Activated CD4-positive, alpha-beta T cell treated with anti-CD3 and anti-CD28 coated beads, Interleukin-2, amount 10 ng/mL, durations not matched to agents 7 days and 5 days (primary cell): ENCODE measurements at places on chromosomes 1 and 21.

DNA sequence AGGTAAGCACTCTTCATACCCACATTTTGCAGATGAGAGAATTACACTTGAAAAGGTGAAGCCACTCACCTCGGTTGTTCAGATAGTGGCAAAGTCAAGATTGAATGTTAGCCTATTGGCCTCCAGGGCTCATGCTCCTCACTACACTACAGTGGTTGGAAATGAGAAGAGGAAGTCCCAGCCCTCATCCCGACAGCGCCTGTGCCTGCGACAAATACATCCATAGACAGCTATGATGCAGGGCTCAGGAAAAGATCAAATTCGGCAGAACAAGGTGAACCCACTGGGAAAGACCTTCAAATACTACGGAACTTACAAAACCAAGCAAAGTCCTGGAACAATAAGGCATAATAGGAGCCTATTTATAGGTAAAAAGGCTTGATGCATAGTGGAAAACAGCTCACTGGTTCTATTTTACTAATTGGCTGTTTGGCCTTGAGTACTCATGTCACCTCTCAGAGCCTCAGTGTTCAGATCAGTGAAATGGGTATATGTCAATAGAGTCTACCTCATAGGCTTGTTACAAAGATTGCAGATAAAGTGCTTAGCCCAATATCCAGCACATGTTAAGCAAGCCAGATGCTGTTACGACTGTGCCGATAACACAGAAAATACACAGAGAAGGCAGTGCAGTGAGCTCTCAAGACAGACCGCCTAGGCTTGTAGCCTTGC lies 3.5 kb downstream of the SPOCD1 start:
- DNase-seq: no peak

DNA sequence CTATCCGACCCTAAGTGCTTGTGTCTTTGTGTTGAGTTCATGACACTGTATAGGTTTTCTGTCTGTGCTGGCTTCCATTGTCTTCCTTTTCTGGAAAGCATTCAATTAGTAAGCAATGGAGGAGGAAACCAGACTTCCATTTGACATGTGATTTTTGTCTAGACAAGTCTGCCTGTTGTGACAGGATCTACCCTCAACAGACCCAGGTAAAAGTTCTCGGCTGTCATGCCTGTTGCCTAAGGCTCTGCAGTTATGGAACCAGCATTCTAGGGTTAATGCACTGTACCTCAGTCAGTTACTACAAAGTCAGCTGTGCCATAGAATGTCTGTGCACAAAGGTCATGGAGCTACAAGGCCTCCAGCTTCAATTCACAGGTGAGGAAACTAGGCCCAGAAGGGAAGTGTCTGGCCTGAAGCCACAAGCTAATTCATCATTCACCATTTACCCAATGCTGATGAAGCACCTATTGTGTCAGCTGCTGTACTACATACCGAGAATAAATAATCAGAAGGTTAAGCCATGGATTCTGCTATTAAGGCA lies 72.3 kb downstream of the PLPP3 start:
- no peak for DNase-seq

DNA sequence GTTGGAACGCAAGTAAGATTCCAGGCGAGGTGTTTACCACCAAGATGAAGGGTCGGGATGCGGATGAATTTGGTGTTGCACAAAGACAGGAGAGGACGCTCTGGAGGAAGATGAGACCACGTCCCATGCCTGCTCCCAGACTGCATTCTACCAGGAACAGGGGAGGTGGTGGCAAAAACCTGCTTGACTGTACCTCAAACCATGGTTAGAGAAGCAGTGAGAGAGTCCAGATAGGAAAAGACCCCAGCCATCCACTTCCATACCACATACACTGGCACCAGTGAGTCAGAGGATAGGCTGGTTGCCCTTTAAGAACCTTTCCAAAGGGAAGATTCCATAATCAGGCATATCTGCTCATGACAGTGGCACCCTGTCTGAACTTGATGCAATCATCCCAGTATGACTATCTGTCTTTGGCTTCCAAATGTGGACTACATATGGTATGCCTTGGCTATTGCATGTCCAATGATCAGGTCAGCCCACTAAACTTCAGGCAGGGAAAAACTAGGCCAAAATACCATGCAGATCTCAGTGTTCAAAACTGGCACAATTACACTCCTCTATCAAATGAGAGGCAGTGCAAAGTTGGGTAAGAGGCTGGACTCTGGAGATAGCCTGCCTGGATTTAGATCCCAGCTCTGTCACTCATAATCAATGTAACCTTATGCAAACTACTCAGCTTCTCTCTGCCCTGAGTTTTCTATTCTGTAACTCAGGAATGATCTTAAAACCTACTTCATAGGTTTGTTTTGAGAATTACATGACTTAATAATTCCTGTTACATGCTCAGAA lies 20.6 kb downstream of the NPR1 start:
- no peak for DNase-seq

DNA sequence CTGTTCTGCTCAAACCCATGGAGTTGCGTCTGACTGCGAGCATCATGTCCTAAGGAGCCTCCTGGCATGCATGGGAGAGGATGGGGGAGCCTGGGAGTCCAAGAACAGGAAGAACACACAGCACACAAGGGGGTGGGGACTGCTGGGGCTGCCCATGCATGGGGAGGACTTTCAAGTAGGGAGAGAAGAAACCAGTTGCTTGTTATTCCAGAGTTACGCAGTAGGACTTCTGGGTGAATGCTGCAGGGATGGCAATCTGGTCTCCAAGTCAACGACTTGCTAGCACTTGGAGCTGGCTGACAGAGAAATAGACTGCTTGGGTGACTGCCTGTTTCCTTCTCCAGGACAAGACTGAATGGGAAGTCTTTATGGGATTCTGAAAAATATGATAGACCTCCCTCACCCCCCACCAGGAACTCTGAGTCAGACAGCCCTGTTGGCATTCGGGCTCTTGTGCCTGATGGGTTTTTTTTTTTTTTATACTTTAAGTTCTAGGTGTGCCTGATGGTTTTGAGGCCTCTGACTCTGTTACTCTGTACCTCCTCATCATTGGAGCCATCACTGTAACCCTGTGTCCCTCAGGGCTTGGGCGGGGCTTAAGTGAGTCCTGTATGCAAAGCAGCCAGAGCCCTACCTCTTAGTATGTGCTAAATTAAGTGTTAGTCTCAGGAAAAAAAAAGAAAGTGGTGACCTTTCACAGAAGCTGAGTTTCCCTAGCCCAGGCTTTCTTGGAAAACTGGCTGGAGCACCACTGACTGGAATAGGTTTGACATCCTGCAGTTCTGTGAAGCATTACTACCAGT lies 30.3 kb downstream of the MAP3K21 start:
- no peak for DNase-seq

DNA sequence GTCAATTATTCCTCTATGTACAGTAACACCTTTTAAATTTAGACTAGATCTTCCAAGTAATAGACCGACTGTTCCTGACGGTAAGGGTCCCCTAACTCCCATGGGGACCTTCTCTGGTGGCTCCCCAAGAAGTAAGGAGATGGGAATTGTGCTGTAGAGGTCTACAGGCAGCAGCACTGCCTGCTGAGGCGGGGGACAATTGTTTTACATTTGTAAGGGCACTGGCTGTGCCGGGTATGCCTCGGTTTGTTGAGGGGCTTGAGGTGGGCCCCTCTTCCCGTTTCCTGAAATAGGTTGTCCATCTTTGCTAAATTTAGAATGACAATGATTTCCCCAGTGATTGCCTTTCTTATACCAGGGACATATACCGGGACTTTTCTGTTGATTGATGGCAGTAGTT lies 13.1 kb upstream of the L1TD1 start:
- DNase-seq: no peak

DNA sequence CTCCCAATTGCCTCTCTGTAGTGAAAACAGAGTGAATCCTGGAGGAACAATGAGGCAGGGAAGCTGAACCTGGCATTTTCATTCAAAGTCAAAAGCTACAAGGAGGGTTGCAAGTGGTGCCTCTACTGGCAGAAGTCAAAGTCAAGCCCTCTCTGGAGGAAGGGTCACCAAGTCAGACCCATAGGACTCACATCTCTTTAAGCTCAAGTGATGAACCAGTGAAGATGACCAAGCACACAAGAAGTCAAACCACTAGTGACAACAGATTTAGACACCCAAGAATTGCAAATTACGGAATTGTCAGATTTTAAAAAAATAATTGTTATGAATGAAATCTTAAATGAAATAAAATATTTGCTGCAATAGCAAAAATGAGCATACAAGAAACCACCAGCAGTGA lies 81.1 kb upstream of the ATP1B1 start:
- no peak for DNase-seq

DNA sequence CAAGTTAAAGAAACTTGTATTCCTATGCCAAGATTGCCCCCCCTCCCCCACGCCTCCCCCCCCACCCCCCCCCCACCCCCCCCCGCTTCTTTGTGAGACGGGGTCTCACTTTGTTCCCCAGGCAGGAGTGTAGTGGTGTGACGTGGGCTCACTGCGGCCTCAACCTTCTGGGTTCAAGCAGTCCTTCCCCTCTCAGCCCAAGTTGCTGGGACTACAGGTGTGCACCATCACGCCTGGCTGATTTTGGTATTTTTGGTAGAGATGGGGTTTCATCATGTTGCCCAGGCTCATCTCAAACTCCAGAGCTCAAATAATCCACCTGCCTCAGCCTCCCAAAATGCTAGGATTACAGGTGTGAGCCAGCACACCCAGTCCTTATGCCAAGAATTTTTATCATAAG lies 136.6 kb downstream of the POU2F1 start:
- no peak for DNase-seq
